ENCODE measurements at places on chromosomes 12 and 14.

- DNase-seq = no peak
Measured at GRCh38 chr12:87317302-87317701, 711.9 kb downstream of the C12orf50 start.

- no peak for DNase-seq
Measured at GRCh38 chr12:67797753-67798152, 149.2 kb downstream of the DYRK2 start.

- no peak for DNase-seq
Measured at GRCh38 chr12:54935235-54935951, 49.2 kb downstream of the TESPA1 start.

- DNase-seq = no peak
Measured at GRCh38 chr12:21296348-21296747, 38.4 kb downstream of the SLCO1A2 start.

- no peak for DNase-seq
Measured at GRCh38 chr14:58738876-58739275, 101.1 kb downstream of the DACT1 start.

DNA sequence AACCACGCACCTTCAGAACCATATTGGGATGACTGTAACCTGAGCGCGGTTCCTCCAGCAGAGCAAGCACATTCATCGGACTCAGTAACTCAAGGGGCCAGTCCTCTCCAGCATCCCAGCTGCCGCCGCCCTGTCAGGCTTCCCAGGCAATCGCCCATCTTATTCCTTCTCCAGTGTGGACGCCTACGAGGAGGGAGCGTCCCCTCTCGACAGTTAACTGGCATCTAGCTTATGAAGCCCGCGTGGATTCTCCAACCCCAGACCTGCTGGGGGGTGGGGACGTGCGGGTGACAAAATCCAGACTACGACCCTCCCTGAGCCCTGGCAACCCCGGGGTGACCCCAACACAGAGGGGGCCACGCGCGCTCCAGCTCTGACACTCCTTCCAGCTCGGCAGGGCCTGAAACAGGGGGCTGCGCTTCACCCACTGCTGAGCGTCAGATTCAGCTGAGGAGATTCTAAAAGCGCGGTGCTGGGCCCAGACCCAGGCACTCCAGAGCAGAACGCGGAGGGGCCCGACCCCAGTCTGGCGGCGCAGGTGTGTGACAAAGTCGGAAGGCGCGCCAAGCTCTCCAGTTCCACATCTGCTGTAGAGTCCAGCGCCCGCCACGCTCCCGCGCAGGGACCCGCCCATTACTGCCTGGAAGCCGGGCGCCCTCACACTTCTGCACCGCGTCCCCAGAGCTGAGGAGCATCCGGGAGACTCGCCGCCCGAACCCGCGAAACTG, 43.9 kb upstream of the ESR2 start:
- peak; percentile 47 for DNase-seq

DNA sequence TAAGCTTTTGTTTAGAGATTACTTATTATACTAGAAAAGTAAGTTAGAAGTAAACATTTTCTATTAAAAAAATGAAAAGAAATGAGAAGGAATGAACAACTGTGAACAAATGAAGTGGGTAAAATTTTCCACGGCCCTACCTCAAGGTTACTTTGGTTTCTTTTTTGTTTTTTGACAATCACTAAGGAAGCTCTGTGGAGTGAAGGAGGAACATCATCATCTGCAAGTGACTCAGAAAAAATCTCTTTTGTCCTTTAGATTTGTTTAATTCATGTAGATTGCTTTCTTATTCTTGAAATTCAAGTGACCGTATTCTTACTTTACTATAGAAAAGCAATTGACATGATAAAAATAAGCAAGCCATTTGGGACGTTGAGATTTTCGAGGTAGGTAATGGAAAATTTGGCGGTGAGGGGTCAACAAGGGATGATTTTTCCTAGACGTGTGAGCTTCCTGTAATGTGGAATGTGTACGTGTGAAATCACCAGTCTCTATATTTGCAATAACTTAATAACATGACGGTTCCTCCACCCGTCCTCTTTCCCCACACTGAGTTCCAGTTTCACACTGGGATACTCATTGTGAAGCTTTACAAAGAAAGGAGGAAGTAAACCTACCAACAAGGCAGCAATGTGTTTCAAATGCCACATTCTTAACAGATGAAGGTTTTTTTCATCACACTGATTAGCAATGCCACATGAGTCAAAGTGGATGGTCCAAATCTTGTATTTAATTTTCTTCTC, 62.3 kb upstream of the EGLN3 start:
- DNase-seq = no peak

DNA sequence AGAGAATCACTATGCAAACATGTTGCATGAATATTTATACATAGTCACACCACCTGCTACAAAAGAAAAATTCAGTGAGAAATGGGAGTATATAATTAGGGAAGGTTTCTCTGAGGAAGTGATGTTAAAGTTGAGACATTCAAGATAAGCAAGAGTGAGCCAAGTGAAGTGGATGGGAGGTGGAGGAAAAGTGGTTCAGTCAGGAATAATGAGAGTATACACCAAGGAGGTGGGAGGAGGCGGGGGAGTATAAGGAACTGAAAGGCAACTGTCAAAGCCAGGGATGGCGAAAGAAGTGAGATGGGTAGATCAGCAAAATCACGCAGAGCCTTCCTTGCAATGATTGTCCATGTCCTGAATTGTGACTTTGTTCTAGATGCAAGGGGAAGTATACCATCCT, 33.7 kb downstream of the PRKD1 start:
- no peak for DNase-seq

DNA sequence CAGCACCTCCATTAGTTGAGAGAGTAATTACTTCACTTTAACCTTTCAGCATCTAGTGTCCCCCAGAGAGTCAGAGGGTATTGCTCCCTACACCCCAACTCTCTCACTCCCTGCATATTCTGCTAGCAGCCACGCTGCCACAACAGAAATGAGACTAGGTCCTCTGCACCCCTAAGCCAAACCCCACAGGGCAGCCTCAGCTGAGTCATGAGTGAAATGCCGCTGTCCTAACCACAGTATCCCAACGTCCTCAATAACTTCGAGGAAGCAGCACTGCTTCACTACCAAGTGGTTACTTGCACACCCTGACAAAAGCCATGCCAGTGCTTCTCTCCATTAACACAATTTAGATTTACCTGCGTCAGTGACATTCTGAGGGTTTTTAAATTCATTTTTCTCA, 6.9 kb upstream of the LYZ start:
- no peak for DNase-seq

- no peak for DNase-seq
Measured at GRCh38 chr12:62976110-62976662, 41.2 kb upstream of the PPM1H start.

GRCh38 chr12:12272869-12273268, 6.0 kb upstream of the LRP6 start:
- DNase-seq = no peak

DNA sequence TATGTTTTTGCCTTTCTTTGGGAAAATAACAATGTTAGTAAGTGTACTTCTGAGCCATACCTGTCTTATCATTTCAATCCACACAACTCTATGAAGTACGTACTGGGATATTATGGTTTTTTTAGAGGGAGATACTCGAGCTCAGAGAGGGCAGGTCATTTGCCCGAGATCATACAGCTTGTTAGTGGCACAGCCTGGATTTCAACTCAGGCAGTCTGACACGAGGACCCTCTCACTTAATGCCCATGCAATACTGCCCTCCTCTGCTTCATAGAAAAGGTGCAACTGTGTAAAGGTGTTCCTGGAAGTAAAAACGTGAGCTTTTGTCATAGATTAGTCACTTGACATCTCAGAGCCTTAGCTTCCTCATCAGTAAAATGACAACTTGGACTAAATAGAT, 128.0 kb downstream of the NDUFA12 start:
- no peak for DNase-seq

- no peak for DNase-seq
Measured at GRCh38 chr14:73796893-73797542, 54.6 kb upstream of the PTGR2 start.

- DNase-seq = peak; percentile 25
Measured at GRCh38 chr12:44930972-44931600, 55.0 kb upstream of the NELL2 start.

- DNase-seq = no peak
Measured at GRCh38 chr12:50569321-50569720, 64.5 kb downstream of the DIP2B start.

- DNase-seq = no peak
Measured at GRCh38 chr12:7093486-7093885, 1.2 kb upstream of the C1R start.

GRCh38 chr12:29672580-29672979, 111.2 kb downstream of the TMTC1 start:
- DNase-seq = no peak

- no peak for DNase-seq
Measured at GRCh38 chr14:21112255-21112654, 11.4 kb downstream of the TMEM253 start.

DNA sequence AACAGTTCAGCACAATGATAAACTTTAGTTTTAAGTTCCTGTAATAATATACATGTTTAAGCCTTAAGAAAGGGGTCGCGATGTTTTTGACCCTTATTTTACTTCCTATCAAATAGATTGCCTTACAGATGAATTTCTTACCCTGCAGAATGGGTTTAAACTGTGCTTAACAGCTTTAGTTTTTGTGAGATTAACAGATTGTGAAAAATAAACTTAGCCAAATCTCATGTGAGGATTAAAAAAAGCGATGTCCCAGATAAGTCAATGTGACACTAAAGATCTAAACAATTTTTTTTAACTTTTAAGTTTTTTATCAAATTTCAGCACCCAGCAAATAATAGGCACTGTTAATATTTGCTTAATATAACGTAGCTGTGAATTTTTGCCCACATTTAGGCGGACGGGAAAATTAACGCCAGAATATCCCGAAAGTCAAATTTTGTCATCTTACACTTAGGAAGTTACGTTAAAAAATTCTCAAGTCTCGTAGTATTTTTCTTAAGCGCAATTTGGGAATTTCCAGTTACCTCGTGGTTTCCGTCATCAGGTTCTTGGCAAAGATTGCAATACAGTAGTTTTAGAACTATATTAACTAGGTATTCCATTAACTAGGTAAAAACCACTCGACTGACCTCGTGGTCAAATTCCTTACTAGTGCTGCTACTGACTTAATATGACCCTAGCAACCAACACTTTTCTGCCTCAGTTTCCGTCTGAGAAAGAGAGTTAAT, 1.2 kb downstream of the HNRNPC start:
- DNase-seq = no peak

DNA sequence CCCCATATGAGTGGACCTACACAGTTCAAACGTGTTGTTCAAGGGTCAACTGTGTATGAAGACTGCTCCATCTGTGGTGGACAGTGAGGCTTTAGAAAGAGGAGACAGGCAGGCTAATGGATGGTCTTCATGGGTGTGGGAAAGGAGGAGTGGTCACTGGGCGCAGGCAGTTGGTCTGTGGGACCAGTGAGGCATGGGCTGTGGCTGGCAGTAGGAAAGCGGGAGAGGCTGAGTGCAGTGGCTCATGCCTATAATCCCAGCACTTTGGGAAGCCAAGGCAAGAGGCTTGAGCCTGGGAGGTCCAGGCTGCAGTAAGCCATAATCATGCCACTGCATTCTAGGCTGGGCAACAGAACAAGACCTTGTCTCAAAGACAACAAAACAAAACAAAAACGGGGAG, 2.0 kb upstream of the NR4A1 start:
- DNase-seq = no peak
